AG20443 (cell line): ENCODE measurements at places on chromosomes 4 and X.

GRCh38 chr4:79684516-79684915 is 276.5 kb upstream of the GK2 start:
- DNase-seq, result no peak

- no peak for DNase-seq
Observed at GRCh38 chrX:2642791-2643190, 48.3 kb upstream of the CD99 start.

- DNase-seq, result no peak
Observed at GRCh38 chrX:125439194-125439849, 119.7 kb downstream of the TEX13C start.

- peak; percentile 27 for DNase-seq
Observed at GRCh38 chr4:41009411-41009810, 204.9 kb downstream of the APBB2 start.

- no peak for DNase-seq
Observed at GRCh38 chrX:130084631-130085237, 25.6 kb downstream of the ELF4 start.

DNA sequence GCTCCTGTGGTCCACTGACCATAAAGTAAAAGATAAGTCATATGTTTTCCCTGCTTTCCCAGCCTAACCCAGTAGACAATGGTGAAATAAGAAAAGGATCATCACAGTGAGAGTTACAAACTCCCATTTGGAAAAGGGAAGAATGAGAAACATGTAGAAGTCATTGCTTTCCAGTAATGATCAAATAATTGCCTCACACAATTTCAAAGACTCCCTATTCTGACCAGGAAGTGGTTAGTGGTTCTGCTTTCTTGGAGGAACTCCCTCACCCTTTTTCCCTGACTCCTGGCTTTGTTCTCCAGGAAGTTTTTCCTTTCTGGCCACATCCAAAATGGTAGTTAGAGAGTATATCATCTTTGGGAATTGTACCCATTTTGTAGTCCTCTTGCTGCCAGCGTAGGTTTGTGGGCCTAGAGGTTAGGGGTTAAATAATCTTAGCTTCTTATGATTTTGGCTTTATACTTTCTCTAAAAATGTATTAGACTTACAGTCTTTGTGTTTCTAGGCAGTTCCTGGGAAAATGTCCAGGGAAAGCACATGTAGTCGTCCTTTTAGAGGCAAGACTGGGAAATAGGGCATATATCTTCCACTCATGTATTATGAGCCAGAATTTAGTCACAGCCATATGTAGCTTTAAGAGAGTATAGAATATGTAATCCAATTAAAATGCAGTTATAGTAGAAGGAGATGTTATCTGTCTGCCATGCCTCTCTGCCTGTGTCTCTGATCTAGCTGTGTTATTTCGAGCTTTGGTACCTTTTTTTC is 10.5 kb downstream of the VAMP7 start:
- DNase-seq, result no peak
